NCI-H1105 (cell line): ENCODE measurements at places on chromosomes 13 and 19.
A peak's percentile ranks its signal among the peaks of the same experiment; 100 is the strongest.

- no peak for DNase-seq
These were observed 85.0 kb downstream of the SACS start for GRCh38 chr13:23348262-23349127.

- DNase-seq = peak; percentile 14
These were observed 15.1 kb downstream of the CUL4A start for GRCh38 chr13:113224486-113224885.

DNA sequence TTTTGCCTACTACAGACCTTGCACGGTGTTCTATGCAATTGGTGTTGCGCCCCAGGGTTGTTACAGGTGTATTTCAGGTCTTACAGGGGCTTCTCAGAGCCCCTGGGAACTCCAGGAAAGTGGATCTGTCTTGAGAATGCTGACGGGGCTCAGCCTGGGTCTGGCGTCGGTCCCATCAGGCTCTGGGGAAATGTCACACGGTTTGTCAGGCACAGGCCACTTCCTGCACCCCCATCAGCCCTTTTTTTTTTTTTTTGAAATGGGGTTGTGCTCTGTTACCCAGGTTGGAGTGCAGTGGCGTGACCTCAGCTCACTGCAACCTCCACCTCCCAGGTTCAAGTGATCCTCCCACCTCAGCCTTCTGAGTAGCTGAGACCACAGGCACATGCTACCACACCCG, 13.2 kb downstream of the CLEC4G start:
- no peak for DNase-seq

- DNase-seq = no peak
These were observed 4.8 kb upstream of the ALOX5AP start for GRCh38 chr13:30730526-30730925.

GRCh38 chr13:111968336-111969010, 98.5 kb upstream of the SOX1 start:
- no peak for DNase-seq

DNA sequence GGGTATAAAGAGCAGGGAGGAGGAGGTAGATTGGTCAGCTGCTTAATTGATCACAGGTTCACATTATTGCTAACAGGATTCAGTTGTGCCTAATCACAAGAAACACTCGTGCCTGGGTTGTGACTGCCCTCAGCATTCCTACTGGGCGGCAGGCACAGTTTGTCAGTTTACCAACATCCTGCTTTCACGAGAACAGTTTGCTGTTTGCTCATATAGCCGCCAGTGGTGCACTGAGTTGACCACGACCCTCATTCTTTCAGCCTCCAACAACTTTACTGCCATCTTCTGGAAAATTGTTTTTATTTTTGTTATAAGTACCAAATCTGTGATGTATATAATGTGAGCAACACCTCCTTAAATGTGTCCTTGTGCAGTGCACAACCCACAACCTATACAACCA, 16.2 kb upstream of the IFT88 start:
- DNase-seq = no peak

- DNase-seq = no peak
These were observed 264.0 kb downstream of the ENOX1 start for GRCh38 chr13:43522788-43523187.

DNA sequence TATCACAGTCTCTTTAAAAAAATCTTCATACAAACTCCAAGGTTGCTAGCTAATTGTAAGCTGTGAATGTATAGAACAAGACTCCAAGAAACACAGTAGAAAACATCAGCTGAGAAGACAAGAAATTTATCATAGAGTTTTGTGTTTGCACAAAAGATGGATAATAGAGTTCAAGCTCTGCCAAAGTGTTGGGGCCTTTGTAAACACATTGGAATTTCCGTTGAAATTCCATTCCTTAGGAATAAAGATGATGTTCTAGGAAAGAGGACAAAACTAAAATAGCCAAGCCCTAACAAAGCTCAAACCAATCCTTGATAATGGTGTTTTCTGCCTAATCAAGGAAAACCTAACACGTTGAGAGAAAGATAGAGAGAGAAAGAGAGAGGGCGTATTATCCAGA, 20.6 kb downstream of the LRRC63 start:
- DNase-seq = no peak

GRCh38 chr13:98880677-98881076, 97.2 kb downstream of the DOCK9 start:
- DNase-seq = no peak

DNA sequence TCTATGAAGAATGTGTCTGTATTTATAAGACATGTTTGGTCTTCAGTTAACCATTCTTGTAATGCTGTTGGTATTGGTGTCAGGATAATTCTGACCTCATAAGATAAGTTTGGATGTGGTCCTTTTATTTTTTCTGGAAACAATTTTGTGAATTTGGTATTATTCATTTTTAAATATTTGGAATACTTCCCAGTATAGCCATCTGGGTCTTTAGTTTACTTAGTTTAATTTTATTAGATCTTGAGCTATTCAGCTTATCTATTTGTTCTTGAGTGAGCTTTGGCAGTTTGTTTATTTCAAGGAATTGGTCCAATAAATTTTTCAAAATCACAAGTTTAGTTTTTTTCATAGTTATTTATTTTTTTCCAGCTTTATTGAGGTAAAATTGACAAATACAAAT, 335.4 kb upstream of the PCDH20 start:
- no peak for DNase-seq

GRCh38 chr13:41458761-41459431, 1.5 kb downstream of the RGCC start:
- no peak for DNase-seq

DNA sequence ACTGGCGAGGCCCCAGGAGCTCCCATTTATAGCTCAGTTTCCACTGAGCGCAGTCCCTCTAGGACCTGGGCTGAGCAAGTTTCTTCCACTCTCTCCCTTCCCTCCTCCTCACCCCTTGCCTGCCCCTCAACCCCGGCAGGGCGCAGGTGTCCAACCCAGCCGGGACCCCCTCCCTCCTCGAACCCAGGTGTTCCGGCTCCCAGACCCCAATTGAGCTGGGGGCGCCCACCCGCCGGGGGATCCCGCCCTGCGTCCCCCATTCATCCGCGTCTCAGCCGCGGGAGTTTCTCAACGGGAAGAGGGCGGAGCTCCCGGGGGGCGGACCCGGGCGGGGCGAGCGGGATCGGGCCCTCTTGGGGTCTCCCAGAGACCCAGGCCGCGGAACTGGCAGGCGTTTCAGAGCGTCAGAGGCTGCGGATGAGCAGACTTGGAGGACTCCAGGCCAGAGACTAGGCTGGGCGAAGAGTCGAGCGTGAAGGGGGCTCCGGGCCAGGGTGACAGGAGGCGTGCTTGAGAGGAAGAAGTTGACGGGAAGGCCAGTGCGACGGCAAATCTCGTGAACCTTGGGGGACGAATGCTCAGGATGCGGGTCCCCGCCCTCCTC, at the start of gene KIRREL2:
TSS of gene KIRREL2 (plus strand) at position 366 of the 604 bp plus-strand sequence. CDS start at position 575, 209 bp downstream.
- DNase-seq = peak; percentile 32
